Vagina (tissue), 2 donors: ENCODE measurements at places on chromosomes 12 and 14.

DNA sequence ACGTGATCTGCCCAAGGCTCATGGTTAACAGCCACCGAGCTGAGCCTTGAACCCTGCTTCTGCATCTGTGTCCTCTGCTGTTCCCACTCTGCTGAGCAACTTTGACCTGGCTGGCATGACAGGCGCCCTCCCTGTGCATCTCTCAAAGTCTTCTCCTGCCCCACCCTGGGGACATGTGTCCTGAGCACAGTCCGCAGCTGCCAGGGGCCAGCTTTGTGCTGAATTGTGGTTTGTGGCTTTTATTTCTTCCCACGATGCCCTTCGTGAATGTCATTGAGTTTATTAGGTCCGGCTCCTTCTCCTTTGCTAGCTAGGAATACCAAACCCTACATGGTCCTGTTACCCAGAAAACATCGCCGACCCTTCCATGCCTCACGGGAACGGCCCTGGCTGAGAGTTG is 161.0 kb downstream of the TSPAN9 start:
- no peak overlapping the region for H3K4me3 ChIP-seq
- no peak for DNase-seq
- peaks cover 31% of the 10 kb centered on the region for H3K4me1 ChIP-seq
- H3K36me3 ChIP-seq: no peaks in the 10 kb centered on the region
- H3K27me3 ChIP-seq: no peaks in the 10 kb centered on the region

DNA sequence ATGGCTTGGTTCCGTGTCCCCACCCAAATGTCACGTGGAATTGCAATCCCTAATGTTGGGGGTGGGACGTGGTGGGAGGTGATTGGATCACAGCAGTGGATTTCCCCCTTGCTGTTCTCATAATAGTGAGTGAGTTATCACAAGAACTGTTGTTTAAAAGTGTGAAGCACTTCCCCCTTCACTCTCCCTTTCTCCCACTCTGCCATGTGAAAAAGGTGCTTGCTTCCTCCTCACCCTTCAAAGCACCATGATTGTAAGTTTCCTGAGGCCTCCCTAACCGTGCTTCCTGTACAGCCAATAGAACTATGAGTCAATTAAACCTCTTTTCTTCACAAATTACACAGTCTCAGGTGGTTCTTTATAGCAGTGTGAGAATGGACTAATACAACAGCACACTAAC is 5.3 kb upstream of the CEP128 start:
- no peak overlapping the region for H3K4me3 ChIP-seq
- peaks cover 7% of the 10 kb centered on the region for H3K4me1 ChIP-seq
- no peak overlapping the region for H3K27ac ChIP-seq
- no peak for DNase-seq
- H3K27me3 ChIP-seq: no peaks in the 10 kb centered on the region

GRCh38 chr12:104736307-104736706 is 221.8 kb downstream of the SLC41A2 start:
- peaks cover 38% of the 10 kb centered on the region for H3K4me1 ChIP-seq
- H3K36me3 ChIP-seq: no peaks in the 10 kb centered on the region
- DNase-seq: no peak
- H3K27me3 ChIP-seq: no peaks in the 10 kb centered on the region

- no peaks in the 10 kb centered on the region for H3K27me3 ChIP-seq
- no peak overlapping the region for H3K27ac ChIP-seq
- no peak overlapping the region for H3K4me3 ChIP-seq
- H3K4me1 ChIP-seq: no peaks in the 10 kb centered on the region
- no peak for DNase-seq
- H3K36me3 ChIP-seq: no peaks in the 10 kb centered on the region
Measured at GRCh38 chr12:4118017-4118510, 155.5 kb upstream of the CCND2 start.

DNA sequence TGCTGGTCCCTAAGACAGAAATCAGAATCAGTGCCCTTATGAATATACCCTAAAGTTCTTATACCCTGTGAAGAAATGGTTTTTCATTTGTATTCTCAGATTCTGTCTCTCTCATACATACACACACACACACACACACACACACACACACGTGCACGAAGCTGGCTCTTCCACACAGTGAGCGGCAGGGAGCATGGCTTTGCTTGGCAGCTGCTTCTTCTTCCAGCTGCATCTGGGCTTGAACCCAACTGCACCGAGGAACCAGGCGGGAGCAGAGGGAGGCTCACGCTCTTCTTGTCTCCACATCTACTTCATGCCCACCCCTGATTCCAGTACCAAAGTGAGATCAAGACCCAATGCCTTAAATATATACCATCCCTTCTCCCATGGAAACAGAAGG is 19.4 kb downstream of the GRIN2B start:
- no peak overlapping the region for H3K27ac ChIP-seq
- H3K36me3 ChIP-seq: no peaks in the 10 kb centered on the region
- no peak overlapping the region for H3K4me3 ChIP-seq
- no peaks in the 10 kb centered on the region for H3K27me3 ChIP-seq

DNA sequence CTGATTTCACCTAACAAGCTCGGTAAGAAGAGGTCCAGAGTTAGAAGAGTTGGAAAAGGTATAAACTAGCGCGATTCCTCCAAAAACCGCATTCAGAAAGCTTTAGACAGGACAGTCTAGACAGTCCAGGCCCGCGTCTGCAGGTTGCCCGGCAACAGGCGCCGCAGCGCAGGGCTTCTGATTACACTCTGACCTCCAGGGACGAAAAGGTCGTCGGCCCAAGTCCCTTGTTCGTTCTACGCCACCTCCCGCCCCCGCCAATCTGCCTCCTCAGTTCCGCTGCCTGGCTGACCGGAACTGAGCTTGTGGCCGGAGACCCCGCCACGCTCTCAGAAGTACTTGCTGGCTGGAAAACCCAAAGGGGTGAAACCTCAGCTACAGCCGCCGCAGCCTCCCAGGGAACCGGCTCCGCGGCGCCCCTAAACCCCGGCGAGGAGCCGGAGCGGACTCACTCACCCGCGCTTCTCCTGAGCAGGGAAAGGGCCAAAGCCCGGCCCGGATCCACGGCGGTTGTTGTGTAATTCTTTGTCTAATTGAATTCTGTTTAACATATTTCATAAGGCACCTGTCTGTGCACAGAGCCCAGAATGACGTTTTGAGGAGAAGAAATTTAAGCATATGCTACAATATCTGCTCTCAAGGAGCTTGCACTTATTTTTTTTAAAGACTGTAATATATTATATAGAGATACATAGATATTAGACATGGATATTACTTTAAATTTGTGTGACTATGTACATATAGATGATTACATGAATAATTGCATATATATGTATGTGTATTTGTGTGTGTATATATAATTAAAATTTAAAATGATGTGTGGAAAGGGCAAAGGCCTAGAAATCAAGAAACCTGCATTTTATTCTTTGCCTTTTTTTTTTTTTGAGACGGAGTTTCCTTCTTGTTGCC is at the start of gene CAPS2:
TSS of gene CAPS2 (minus strand) at position 407 of the 909 bp plus-strand sequence. CDS start 3,826 bp downstream, outside the sequence.
- no peaks in the 10 kb centered on the region for H3K36me3 ChIP-seq
- peaks cover 14% of the 10 kb centered on the region for H3K4me1 ChIP-seq
- no peak within 1 kb of the TSS for H3K27ac ChIP-seq
- no peak for DNase-seq

DNA sequence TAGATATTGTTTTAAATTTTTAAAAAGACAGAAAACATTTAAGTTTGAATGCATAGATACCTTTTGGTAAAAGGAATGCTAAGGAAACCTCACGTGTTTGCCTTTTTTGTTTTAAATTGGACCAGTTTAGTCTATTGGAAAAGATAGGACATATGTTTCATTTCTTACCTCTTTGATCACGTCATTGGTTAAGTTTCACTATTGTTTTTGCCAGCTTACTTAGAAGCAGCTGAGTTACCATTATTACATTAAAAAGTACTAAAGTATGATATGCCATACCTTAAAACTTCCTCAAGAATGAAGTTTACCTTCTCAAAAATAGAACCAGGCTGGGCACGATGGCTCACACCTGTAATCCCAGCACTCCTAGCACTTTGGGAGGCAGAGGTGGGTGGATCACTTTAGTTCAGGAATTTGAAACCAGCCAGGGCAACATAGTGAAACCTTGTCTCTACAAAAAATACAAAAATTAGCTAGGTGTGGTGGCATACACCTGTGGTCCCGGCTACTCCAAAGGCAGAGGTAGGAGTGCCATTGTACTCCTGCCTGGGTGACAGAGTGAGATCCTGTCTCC is 54.4 kb downstream of the SRGAP1 start:
- H3K27ac ChIP-seq: no peak overlapping the region
- DNase-seq: no peak
- H3K36me3 ChIP-seq: no peaks in the 10 kb centered on the region
- no peak overlapping the region for H3K4me3 ChIP-seq
- H3K4me1 ChIP-seq: peaks cover 4% of the 10 kb centered on the region

GRCh38 chr12:31312431-31312830 is 13.5 kb downstream of the SINHCAF start:
- no peak overlapping the region for H3K4me3 ChIP-seq
- no peak for DNase-seq
- H3K27me3 ChIP-seq: no peaks in the 10 kb centered on the region
- peaks cover 32% of the 10 kb centered on the region for H3K4me1 ChIP-seq
- H3K27ac ChIP-seq: no peak overlapping the region
- no peaks in the 10 kb centered on the region for H3K36me3 ChIP-seq
